ENCODE measurements at places on chromosomes 2 and 18.

DNA sequence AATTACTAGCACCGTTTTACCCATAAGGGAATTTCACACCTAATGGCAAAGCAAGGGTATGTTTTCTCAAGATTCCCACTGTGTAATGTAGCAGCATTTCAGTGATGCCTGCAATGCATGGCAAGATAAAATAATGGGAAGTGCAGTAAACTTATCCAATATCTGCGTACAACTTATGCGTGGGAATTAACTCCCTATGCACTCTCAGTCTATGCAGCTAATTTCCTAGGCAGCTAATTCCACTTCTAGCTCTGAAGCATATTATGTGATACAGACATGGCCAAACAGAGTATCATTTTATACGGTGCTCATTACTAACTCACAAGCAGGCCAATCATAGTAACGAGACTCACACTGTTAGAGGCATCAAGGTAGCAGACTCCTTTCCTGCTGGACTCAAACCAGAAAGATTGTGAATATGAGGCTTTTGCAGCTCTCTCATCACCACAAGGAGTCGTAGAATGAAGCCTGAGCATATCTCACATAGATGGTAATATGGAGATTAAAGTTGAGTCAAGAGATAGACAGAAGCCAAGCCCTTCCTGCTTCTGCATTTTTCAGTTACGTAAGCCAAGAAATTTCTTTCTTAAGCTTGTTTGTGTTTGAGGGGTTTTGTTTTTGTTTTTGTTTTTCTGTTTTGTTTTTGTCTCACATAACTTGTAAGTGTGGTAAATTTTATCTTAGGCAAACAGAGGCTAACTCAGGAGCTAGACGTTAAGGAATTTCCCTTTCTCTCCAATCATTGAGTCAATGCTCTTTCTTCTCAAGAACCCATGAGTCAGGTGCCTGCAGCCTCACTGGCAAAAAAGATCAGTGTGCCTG lies 34.8 kb upstream of the ITGAV start:
- no peak for DNase-seq

DNA sequence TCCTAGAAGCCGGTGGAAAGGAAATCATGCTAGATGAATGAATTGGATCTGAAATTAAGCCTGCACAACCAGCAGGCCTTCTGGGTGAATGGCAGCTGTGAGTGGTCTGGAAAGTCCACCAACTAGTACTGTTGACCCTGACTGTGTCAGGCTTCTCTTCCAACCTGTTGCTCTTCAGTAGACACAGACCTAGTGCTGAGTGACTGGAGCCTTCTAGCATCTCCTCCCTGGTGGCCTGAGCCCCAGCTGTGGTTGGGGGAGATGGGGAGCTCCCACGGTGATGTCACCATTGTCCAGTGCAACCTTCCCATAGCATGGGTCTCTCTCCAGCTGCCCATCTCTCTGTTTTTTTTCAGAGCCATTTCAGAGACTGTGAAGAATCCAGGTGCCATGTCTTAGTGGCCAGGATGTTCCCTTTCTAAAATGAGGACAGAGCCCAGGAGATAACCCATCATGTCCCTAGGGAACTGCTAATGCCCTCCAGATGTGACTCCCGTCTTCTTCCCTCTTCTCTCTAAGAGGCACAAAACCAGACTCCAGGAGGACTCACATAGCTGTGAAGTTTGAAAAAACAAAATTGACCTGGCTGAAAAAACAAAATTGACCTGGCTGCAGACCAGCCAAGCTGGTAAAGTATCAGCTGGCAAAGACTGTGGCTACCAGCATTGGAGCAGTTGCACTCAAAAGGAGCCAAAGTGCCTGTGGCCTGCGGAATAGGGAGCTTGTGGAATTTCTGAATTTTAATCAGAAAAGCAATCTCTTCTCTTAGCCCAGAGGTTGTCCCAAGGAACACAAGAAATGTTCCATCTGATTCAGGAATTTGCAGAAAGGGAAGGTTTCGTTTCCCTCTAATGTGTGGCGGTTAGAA lies 67.4 kb upstream of the RPL31 start:
- no peak for DNase-seq

DNA sequence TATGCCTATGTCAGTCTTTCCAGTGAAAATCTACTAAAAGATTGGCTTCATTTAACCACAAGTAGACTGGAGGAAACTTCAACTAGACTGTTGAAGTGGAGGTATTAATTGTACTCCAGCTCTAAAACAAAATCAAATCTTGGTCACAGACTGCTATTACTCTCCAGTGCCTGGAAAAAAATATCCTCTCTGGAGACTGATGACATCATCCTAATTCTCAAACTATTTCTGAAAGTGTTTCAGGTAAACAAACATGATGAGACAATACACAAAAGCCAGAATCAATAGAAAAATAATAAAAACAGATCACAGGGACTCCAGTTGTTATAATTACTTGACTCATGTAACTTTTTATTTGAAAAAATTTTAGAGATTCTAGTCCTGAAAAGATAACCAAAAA lies 87.7 kb upstream of the MYO3B start:
- no peak for DNase-seq

DNA sequence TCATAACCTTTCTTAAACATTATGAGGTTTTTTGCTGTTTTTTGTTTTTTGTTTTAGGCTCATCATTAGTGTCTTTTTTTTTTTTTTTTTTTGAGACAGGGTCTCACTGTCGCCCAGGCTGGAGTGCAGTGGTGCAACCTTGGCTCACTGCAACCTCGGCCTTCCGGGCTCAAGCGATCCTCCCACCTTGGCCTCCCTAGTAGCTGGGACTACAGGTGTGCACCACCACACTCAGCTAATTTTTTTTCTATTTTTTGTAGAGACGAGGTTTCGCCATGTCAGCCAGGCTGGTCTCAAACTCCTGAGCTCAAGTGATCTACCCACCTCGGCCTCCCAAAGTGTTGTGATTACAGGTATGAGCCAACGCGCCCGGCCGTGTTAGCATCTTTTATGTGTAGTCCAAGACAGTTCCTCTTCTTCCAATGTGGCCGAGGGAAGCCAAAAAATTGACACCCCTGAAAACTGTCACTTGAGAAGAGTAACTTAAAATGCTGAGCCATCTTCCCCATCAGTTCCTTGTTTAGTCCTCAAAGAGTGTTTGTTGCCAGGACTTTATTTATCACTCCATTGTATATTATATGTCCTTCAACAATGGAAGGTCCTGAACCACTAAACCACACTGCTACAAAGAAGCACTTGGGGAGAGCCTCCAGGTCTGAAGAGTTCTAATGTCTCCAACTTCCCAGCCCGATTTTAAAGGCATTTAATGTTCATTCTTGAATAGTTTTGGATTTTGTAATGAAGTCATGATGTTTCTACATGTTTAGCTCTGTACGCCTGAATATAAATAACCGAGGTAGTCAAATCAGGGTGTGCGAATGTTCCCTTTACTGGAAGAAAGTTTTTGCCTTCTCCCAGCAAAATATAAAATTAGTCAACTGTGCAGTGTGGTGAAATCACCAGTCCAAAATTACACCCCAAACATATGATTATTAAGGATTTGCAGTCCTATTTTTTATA lies 26.4 kb downstream of the ZNF516 start:
- DNase-seq: no peak

GRCh38 chr2:157185476-157186227 lies 71.9 kb upstream of the GALNT5 start:
- DNase-seq: no peak

GRCh38 chr2:3911882-3912455 lies 208.6 kb downstream of the DCDC2C start:
- no peak for DNase-seq

- peak; percentile 53 for DNase-seq
Observed at GRCh38 chr2:26723991-26724750, 31.6 kb downstream of the KCNK3 start.

DNA sequence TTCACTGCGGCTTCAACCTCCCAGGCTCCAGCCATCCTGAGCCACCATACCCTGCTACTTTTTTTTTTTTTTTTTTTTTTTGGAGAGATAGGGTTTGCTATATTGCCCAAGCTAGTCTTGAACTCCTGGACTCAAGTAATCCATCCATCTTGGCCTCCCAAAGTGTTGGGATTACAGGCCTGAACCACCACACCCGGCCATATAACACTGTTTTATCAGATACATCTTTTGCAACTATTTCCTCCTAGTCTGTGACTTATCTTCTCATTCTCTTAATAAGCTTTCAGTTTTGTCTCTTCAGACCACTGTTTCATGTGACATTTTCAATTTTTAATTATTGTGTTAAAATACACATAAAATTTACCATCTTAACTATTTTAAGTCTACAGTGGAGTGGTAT lies 35.7 kb upstream of the FAM117B start:
- DNase-seq: no peak

- no peak for DNase-seq
Observed at GRCh38 chr2:29206941-29207340, 91.7 kb downstream of the CLIP4 start.

DNA sequence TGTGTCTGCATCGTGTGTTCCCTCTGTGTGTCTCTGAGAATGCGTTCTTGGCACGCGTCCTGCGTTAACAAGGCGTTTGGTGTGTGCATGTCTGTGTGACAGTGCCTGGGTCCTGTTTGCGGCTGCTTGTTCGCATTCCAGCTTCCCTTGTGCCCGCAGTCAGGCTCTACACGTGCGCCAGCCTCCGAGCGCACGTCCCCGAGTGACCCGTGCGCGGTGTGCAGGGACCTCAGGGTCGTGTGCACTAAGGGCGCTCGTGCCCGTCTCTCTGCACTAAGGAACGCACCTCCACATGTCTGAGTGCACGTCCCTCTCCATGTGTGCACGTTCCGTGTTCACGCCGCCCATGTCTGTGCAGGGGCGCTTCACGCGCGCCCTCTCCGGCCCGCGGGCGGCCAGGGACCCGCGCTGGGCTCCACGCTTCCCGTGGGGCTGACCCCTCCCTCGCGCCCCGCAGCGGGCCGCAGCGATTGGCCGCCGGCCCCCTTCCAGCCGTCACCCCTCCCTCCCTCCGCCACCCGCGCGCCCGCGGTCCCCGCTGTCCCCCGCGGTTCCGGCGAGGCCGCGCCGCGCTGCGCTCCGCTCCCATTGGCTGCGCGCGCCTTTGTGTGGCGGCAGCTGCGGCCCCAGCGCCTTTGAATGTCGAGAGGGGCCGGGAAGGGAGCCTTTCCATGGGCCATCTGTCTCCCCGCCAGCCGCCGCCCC lies 229.4 kb downstream of the HAUS1 start:
- DNase-seq: no peak

DNA sequence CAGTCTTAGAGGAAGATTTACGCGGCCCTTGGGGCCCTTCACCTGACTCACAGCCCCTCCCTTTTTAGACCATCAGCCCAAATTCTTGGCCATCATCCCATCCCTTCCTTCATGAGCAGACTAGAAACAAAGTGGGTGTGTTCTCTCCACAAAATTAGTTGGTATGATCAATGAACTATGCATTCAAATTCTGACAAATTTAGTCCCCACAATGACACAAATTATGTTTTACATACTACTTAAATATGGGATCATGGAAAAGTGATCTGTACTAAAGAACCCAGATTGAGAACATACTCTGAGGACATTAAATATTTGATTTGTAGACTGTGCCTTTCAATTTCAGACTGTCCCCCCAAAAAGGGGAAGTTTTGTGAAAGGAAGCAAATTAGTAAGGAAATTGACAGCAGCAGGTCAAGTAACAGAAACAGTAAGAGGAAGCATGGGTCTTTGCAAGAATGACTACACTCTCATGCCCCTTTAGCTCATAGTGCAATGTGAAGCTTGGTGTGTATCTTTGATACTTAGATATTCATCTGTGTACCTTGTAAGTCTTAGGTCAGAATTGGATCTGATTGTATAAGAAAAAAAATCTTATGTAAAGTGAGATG lies 2.2 kb upstream of the MAPRE2 start:
- DNase-seq: no peak

DNA sequence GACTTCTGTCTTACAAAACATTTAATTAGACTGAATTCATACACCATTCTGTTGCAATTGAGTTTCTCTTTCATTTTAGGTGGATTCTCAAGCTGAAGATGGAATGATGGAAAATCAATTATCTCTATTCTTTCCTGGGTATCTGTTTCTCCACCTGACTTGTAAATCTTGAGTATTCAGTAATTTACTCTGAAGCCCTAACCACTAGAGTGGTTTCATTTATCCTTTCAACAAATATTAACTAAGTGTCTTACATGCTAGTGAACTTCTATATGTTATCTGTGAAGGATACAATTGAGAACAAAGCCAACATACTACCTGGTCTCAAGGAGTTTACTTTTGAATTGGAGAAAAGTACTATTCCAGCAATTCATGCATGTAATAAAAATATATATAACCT lies 94.1 kb upstream of the ZNF804A start:
- DNase-seq: no peak

DNA sequence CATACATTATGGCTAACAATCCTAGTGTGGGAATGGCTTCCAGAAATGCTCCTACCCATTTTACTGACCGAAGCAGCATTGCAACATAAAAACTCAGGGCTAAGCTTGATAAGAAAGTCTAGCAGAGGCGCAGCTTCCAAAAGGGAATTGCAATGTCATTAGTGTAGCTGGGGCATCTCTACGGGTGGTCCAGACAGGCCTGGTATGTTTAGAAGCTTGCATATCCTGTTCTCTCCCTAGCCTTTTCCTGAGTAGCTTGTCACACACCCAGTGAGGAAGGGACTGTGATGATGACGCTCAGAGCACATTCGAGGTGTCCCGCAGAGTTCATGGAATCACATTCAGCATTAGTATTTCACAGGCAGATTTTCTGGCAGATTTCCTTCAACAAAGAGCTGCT lies 38.0 kb upstream of the COL5A2 start:
- no peak for DNase-seq

GRCh38 chr18:75173125-75173432 lies 35.9 kb downstream of the PTGR3 start:
- DNase-seq: no peak

DNA sequence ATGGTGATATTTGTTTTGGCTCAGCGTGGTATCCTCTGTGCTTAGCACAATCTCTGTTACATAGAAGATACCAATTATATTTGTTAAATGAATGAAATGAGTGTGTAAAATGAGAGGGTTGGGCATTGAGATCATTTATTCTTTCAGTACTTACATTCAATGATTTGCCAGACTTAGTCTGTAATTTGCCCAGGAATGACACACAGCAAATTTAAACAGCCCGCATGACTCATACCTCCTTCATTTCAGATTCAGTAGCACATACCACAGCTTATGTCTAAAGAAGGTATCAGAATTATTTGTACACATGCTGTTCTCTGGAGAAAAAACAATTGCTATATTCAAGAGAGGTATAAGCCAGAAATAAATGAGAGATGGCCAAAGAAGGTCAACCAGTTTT lies 37.0 kb downstream of the KLHL14 start:
- no peak for DNase-seq

- DNase-seq: no peak
Observed at GRCh38 chr2:158665536-158666302, 129.4 kb upstream of the DAPL1 start.

- DNase-seq: peak; percentile 59
Observed at GRCh38 chr2:45889053-45889452, 237.6 kb downstream of the PRKCE start.
